ENCODE measurements at places on chromosomes 2 and 18. TPM values are rescaled to one million over a fixed set of nuclear protein-coding genes. Genes with fewer than 3 reads are reported as not detected.
A peak's percentile ranks its signal among the peaks of the same experiment; 100 is the strongest.

The SPIRE1 gene
- total RNA-seq: 2.5 TPM

- no peaks in the 10 kb centered on the region for H3K4me1 ChIP-seq
- H3K27me3 ChIP-seq: no peaks in the 10 kb centered on the region
- no peak overlapping the region for H3K4me3 ChIP-seq
- no peak overlapping the region for H3K27ac ChIP-seq
- no peak for DNase-seq
Measured at GRCh38 chr2:109437325-109438090, 176.3 kb downstream of the SEPTIN10 start.

GRCh38 chr2:138063181-138063580, 98.9 kb downstream of the HNMT start:
- no peaks in the 10 kb centered on the region for H3K27me3 ChIP-seq
- H3K36me3 ChIP-seq: no peaks in the 10 kb centered on the region
- no peak for DNase-seq
- H3K27ac ChIP-seq: no peak overlapping the region
- no peak overlapping the region for H3K4me3 ChIP-seq
- no peaks in the 10 kb centered on the region for H3K4me1 ChIP-seq

DNA sequence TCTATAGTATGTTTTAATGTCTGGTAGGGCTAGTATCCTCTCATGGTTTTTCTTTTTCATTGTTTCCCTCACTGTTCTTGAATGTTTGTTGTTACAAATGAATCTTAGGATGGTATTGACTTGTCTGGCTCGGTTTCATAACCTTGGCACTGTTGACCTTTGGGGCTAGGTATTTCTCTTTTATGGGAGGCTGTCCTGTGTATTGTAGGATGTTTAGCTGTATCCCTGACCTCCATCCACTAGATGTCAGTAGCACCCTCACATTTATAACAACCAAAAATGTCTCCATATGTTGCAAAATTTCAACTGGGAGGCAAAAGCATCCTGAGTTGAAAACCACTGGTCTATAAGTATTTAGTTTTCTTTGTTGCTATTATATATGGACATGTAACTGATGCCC, 7.0 kb upstream of the AOX1 start:
- H3K4me1 ChIP-seq: no peaks in the 10 kb centered on the region
- H3K27ac ChIP-seq: no peak overlapping the region
- H3K27me3 ChIP-seq: peaks cover 2% of the 10 kb centered on the region
- H3K4me3 ChIP-seq: no peak overlapping the region
- no peaks in the 10 kb centered on the region for H3K36me3 ChIP-seq

The SIX3 gene
- total RNA-seq: not detected

DNA sequence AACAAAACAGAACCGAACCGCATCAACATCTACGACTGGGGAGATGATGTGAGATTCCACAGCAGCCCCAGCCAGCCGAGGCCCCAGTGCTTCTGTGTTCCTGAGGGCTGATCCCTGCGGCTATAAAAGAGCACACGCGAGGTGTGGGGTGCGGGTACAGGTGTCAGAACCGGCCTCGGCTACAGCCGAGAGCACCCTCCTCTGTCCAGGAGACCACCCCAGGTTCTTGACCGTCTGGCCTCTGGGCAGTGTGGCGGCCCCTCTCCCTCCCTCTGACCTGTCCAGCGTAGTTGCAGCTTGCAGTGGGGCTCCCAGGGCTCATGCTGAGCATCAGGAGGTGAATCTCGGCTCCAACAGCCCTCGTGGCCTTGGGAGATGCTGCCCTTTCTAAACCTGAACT, 23.7 kb downstream of the RTP5 start:
- H3K4me3 ChIP-seq: no peak overlapping the region
- peaks cover 16% of the 10 kb centered on the region for H3K4me1 ChIP-seq
- H3K27me3 ChIP-seq: no peaks in the 10 kb centered on the region
- DNase-seq: peak; percentile 5
- H3K36me3 ChIP-seq: peaks cover 40% of the 10 kb centered on the region

DNA sequence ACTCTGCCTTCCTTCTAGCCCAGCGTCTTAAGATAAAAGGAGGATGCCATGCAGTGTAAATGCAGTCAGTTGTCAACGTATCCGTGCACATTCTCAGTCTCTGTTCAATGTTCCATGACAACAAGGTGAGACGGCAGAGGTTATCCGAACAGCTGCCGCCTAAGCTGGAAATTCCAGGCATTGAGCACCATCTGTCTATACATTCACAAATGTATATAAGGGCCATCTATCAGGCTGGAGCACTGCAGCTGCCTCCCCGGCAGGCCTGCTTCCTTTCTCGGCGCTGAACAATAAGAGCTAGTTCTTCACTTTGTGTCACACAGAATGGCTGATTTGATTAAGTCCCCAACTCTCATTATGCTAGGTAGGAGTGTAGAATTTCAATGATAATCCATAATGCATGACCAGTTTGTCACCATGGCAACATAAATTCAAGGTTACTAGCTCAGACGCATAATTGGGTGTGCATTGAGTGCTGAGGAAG, 282.2 kb upstream of the SOX11 start:
- no peak for DNase-seq
- H3K27ac ChIP-seq: no peak overlapping the region
- H3K4me3 ChIP-seq: no peak overlapping the region
- no peaks in the 10 kb centered on the region for H3K4me1 ChIP-seq
- no peaks in the 10 kb centered on the region for H3K27me3 ChIP-seq

The CUL3 gene
- 99.4 TPM for total RNA-seq

DNA sequence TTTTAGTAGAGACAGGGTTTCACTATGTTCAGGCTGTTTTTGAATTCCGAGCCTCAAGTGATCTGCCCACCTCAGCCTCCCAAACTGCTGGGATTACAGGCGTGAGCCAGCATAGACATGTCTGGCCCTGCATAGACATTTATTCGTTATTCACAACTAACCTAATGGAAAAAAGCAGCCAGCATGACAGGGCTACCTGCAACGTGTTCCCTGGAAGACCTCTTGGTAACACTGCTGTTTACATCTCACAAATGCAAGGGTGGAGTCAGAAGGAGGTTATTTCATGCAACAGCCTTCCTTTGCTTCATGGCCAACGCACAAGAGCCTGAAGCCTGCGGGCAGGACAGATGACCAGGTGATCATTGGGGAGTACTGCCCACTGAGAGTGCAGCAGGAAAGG, 9.2 kb downstream of the SERPINE2 start:
- no peak overlapping the region for H3K4me3 ChIP-seq
- no peaks in the 10 kb centered on the region for H3K36me3 ChIP-seq
- H3K27me3 ChIP-seq: peaks cover 14% of the 10 kb centered on the region
- DNase-seq: no peak
- peaks cover 38% of the 10 kb centered on the region for H3K4me1 ChIP-seq

GRCh38 chr2:164006704-164007103, 270.9 kb upstream of the FIGN start:
- no peak for DNase-seq
- no peaks in the 10 kb centered on the region for H3K4me1 ChIP-seq
- no peaks in the 10 kb centered on the region for H3K36me3 ChIP-seq
- H3K27me3 ChIP-seq: no peaks in the 10 kb centered on the region
- no peak overlapping the region for H3K27ac ChIP-seq

GRCh38 chr2:30446602-30447148, 371 bp upstream of the LCLAT1 start:
- DNase-seq: no peak
- H3K36me3 ChIP-seq: peaks cover 8% of the 10 kb centered on the region
- H3K4me3 ChIP-seq: peak overlapping the region; percentile 96

DNA sequence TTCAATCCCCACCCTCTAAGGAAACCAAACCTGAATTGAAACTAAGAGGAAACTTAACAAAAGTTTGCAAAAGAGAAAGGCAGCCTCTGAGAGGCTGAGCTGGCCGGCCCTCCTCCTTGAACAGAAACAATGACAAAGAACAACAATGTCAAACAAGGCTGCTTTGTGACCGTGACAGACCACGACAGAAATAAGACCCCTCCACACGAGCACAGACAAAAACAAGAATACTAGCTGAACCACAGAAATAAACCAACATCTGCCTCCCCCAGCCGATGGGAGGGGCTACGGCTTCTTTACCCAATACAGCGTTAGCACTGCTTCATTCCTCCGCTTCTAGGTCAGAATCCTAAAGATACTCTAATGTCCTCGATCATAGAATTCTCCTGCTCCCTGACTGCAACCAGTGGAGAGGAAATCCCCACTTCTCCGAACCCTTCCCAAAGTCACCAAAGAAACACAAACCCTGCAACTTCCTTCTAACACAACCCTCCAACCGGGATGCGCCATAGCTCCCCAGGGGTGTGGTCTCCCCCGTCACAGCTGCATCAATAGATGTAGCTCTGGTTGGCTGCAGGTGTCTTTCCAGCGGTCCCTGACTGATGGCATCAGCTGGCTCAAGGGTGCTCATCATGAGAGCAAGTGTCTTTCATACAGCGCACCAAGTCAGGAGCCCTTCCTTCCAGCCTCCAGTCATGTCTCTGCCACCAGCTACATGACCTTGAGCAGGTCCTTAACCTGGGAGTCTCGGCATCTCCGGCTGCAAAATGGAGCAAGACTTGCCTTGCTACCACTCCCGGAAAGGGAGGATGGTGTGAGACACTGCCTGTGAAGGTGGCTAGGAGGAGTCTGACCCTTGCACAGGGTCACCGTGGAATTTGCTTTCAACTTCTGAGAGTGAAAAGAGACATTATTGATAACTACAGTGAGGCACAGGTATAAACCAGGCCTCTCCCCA, 198.6 kb downstream of the HAUS1 start:
- no peaks in the 10 kb centered on the region for H3K4me1 ChIP-seq
- no peak overlapping the region for H3K27ac ChIP-seq
- no peaks in the 10 kb centered on the region for H3K36me3 ChIP-seq
- peaks cover 13% of the 10 kb centered on the region for H3K27me3 ChIP-seq
- no peak overlapping the region for H3K4me3 ChIP-seq

The SLC9A4 gene
- total RNA-seq: 0.05 TPM

GRCh38 chr2:100857915-100858314, 38.0 kb downstream of the NPAS2 start:
- H3K4me3 ChIP-seq: no peak overlapping the region
- no peak overlapping the region for H3K27ac ChIP-seq
- H3K36me3 ChIP-seq: no peaks in the 10 kb centered on the region
- H3K27me3 ChIP-seq: peaks cover 8% of the 10 kb centered on the region
- no peak for DNase-seq

DNA sequence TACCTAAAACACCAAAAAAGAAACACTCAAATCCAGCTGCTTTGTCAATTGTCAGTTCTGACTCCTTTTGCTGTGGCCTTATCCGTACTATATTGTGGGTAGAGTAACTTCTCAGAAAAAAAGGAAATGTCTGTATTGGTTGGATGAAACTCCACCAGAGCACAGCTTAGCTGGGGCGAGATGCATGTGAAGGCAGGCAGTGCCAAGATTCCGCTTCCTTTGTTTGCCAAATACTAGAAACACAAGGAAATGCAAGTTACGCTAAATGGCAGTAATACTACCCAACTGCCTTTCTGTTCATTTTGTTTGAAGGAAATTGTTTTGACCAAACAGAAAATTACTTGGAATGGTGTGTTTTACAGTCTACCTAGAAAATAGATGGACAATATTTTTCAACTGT, 10.0 kb downstream of the KLF11 start:
- H3K36me3 ChIP-seq: peaks cover 57% of the 10 kb centered on the region
- H3K27ac ChIP-seq: no peak overlapping the region
- H3K27me3 ChIP-seq: peaks cover 3% of the 10 kb centered on the region
- no peak for DNase-seq
- no peak overlapping the region for H3K4me3 ChIP-seq

The EML4 gene
- 95.8 TPM for total RNA-seq

- H3K27ac ChIP-seq: no peak overlapping the region
- no peaks in the 10 kb centered on the region for H3K36me3 ChIP-seq
- peaks cover 3% of the 10 kb centered on the region for H3K27me3 ChIP-seq
- DNase-seq: no peak
Measured at GRCh38 chr2:239506101-239506857, 105.5 kb upstream of the HDAC4 start.

The OR6B2 gene
- not detected for total RNA-seq

GRCh38 chr2:198127627-198128026, 323.2 kb downstream of the PLCL1 start:
- no peak for DNase-seq
- H3K27ac ChIP-seq: no peak overlapping the region
- H3K4me1 ChIP-seq: no peaks in the 10 kb centered on the region
- no peaks in the 10 kb centered on the region for H3K27me3 ChIP-seq
- H3K36me3 ChIP-seq: no peaks in the 10 kb centered on the region
- H3K4me3 ChIP-seq: no peak overlapping the region

DNA sequence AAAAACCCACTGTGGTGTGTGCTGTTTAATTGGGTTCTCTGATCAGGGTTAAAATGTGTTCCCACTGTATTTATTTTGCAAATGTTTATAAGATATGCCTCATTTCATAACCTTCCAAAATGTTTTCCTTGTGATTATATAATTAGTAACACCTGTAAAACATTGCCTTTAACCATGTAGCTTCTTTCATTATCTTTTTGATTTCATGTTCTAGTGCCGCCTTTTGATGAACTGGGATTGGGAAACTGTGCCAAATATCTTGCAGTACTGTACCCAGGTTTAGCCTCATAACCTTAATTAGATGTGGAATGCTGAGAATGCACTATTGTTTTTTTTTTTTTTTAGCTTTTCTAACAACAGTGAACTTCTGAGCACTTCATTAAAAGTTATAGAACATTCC, 96.9 kb downstream of the TANC1 start:
- no peaks in the 10 kb centered on the region for H3K27me3 ChIP-seq
- no peak for DNase-seq
- H3K27ac ChIP-seq: no peak overlapping the region
- H3K36me3 ChIP-seq: no peaks in the 10 kb centered on the region
- H3K4me1 ChIP-seq: peaks cover 2% of the 10 kb centered on the region

DNA sequence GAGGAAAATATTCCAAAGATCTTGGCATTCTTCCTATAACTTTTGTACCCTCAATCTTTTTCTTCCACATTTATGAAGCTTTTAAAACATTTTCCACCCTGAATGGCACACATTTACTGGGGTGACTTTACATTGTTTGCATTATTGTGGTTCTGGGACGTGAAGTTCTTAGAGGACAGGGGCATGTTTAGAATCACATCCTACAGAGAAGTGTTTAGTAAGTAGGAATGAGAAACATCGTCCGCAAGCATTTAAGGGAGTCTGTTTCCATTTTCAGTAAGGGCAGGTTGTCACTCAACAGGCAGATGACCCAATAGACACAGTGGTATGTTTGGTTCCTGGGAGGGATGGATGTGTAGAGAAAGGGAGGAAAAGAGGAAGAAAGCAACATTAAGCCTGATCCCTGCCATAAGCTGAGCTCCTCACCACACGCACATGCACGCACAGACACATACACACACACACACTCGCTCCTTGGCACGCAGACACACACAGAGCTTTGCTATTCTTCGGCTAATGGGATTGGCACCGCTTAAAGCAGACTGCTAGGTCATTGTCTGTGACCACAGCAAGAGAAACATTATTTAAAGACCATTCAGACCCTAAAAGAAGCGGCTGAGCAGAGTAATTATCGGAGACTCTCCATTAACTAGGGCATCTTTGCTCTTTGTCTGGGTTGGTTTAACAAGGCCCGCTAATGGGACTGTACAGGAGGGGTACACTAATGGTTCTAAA, 14.2 kb upstream of the PLEKHM3 start:
- H3K4me1 ChIP-seq: no peaks in the 10 kb centered on the region
- H3K36me3 ChIP-seq: no peaks in the 10 kb centered on the region
- no peak for DNase-seq
- no peak overlapping the region for H3K4me3 ChIP-seq
- peaks cover 2% of the 10 kb centered on the region for H3K27me3 ChIP-seq

- no peaks in the 10 kb centered on the region for H3K4me1 ChIP-seq
- H3K4me3 ChIP-seq: no peak overlapping the region
- H3K27me3 ChIP-seq: peaks cover 2% of the 10 kb centered on the region
- H3K36me3 ChIP-seq: no peaks in the 10 kb centered on the region
- no peak overlapping the region for H3K27ac ChIP-seq
- no peak for DNase-seq
Measured at GRCh38 chr2:33190393-33190937, 243.7 kb downstream of the LTBP1 start.
